HT-29 (cell line): ENCODE measurements at places on chromosomes 12 and 14.

DNA sequence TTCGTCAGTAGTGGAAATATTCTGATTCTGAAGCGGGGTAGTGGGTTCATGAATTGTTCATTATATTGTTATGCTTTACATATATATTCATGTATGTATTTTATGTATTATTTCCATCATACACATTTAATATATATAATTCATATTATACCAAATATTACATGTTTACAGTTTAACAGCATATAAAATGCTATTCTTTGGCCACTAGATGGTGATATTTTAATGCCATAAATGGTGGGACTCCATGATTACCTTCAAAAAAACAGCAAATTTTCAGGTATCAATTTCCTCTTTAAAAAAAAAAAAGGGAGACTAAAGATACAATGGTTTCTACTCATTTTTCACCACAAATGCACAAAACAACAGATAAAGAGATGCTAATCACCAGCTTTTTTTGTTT, 41.0 kb downstream of the BDKRB1 start:
- peak; percentile 21 for DNase-seq

DNA sequence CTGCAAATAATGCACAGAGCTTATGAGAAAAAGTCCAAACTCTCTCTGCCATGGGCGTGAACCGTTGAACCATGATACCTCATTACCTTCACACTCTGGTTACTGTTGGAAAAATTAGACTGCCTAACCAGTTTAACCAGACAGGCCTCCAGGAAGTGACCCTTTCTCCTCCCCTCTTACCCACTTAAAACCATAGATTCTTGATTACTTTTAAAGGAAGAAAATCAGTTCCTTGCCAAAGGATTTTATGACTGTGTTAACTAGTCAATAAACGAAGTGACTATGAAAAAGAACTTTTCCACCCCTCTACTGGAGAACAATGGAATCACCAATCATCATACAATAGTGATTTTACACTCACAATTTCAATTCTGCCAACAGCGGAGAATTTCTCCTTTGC, 254.0 kb upstream of the ATP2B1 start:
- DNase-seq = peak; percentile 90

- no peak for DNase-seq
These were observed 22.5 kb upstream of the TMEM106C start for GRCh38 chr12:47940773-47941474.

GRCh38 chr12:91289906-91290305, 107.3 kb upstream of the DCN start:
- no peak for DNase-seq

DNA sequence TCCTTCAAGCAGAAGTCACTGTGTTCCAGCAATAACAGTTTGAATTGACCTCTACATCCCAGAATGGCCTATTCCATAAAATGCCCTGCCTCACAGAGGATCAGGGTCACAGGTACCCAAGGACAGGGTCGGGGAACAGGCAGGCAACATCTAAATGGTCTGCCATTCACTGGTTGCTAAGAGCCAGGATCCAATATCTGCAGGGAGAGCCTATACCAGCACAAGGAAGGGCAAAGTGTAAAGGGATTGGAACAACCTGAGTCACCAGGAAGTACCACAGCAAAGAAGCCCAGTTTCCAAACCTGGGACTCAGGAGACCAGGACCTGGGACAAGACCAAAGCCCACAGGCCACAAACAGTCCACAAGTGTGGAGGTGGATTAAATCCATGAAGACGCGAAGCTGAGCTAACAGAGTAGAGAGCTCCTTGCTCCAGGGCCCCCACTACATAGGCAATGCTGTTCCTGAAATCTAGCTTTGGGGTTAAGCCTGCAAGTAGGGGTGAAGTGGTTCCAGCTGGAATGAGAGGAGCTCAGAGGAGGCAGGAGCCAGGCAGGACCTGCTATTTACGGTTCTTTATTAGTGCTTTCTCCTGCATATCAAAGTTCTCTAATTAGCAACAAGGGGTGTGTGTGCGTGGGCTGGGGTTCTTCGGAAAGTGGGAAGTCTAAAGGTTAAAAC, 274.3 kb downstream of the BCL11B start:
- DNase-seq = no peak

GRCh38 chr14:23464700-23465099, 4.8 kb upstream of the NGDN start:
- DNase-seq = no peak

DNA sequence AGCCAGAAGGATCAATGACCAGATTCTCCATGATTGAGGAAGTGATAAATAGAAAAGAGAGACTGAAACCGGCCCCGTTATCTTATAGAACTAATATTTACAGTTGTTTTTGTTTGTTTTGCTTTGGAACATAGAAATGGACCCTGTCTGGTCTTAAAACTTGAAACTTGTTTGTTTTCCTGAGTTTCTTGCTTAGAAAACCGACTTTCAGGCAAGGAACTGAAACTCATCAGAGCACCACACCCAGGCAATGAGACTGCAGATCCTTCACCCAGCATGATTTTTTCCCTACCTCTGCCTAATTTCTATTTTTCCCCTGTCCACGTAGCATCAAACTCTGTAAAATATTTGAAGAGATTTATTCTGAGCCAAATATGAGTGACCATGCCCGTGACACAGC, 10.6 kb upstream of the CLEC12A start:
- DNase-seq = no peak

DNA sequence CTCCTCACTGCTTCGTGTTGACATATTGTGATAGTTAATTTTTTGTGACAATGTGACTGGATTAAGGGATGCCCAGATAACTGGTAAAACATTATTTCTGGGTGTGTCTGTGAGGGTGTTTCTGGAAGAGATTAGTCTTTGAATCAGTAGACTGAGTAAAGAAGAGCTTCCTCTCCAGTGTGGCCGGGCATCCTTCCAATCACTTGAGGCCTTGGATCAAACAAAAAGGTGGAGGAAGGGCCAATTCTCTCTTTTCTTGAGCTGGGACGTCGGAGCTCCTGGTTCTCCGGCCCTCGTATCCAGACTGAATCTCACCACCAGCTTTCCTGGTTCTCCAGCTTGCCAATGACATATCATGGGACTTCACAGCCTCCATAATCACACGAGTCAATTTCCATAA, 240.4 kb downstream of the CHST11 start:
- no peak for DNase-seq

DNA sequence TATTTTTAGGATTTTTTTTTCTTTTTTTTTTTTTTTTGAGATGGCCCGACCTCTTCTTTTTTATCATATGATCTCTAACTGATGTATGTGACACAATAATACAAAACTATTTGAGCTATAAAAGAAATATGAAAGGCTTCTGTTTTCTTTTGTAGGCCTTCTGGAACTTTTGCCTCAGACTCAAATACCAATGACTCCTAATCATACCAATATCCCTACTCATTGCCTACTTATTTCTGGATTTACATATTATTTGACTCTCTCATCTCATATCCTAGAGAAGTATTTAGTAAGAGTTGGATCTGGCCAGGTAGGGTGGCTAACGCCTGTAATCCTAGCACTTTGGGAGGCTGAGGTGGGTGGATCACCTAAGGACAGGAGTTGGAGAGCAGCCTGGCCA, 12.7 kb upstream of the WDR89 start:
- DNase-seq = no peak

GRCh38 chr14:72941286-72941985, 15.2 kb downstream of the DCAF4 start:
- DNase-seq = no peak

GRCh38 chr12:92676710-92677109, 26.1 kb upstream of the PLEKHG7 start:
- DNase-seq = no peak

GRCh38 chr12:48828293-48828692, 10.0 kb downstream of the CACNB3 start:
- no peak for DNase-seq

GRCh38 chr14:72643317-72643801, 250.5 kb downstream of the DPF3 start:
- no peak for DNase-seq

DNA sequence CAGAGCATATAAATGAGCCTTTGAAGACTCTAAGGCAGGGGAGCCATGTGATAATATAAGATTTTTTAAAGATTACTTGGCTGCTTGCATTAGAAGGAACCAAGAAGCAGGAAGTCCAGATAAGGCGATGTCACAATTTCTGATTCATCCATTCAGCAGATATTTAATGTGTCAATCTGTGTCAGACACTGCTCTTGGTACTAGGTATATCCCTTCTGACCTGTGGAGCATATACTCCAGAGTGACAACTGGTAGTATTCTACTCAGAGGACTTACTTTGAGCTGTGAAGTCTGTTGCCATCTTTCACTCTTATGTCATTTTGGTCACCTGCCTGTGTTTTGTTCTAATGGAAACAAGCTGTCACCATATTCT, 10.7 kb downstream of the EID3 start:
- DNase-seq = no peak

- DNase-seq = no peak
These were observed 182.3 kb downstream of the PELI2 start for GRCh38 chr14:56300495-56300894.

DNA sequence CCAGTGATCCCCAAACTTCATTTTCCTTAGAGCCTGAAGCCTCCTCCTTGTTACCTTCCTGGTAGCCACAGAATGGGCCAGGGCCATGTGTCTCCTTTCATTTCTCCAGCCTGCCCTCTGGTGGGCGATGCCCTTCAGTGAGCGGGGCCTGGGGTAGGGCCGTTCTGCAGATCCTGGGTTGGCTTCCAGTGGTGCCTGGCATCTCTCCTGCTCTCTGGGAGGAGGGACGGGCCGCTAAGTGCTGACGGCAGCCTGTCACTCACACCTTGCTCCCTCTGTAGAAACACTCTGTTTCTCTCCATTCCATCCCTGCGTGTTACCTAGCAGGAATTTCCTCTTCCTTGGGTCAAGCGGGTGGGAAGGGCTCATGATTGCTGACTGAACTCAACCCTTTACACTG, 232.1 kb downstream of the CACNA1C start:
- peak; percentile 77 for DNase-seq

DNA sequence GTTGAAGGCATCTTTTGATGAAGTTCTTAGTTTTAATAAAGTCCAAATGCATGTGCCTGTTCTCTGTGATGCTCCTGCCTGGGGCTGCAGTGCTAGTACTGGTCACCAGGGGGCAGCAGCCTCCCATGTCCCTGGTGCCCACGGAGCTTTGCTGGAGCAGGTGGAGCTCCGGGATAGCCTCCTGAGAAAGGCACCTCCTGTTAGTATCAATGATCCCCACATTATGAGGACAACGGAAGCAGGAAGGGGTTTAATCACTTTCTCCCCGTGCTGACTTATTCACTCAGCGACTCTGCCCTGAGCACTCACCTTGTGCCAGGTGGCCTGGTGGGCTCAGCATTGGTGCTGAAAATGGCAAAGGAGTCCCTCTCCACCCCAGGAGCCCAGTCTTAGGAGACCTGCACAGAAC, 123.0 kb upstream of the PZP start:
- peak; percentile 71 for DNase-seq

DNA sequence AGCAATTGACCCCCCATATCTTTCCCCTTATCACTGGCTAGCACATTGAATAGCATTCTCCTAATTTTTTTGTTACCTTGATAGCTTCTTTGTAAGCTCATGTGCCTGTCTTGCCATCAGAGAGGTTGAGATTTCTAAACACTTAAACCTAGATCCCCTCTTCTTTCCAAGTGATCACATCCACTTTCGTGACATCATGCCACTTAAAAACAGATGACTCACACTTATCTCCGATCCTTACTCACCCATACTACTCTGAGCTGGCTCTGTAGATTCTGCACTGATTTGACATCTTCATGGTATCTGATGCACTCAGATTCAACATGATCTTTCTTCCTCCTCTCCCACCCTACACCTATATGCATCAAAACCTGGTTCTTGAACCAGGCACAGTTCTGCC, 10.5 kb downstream of the GPR137C start:
- no peak for DNase-seq

DNA sequence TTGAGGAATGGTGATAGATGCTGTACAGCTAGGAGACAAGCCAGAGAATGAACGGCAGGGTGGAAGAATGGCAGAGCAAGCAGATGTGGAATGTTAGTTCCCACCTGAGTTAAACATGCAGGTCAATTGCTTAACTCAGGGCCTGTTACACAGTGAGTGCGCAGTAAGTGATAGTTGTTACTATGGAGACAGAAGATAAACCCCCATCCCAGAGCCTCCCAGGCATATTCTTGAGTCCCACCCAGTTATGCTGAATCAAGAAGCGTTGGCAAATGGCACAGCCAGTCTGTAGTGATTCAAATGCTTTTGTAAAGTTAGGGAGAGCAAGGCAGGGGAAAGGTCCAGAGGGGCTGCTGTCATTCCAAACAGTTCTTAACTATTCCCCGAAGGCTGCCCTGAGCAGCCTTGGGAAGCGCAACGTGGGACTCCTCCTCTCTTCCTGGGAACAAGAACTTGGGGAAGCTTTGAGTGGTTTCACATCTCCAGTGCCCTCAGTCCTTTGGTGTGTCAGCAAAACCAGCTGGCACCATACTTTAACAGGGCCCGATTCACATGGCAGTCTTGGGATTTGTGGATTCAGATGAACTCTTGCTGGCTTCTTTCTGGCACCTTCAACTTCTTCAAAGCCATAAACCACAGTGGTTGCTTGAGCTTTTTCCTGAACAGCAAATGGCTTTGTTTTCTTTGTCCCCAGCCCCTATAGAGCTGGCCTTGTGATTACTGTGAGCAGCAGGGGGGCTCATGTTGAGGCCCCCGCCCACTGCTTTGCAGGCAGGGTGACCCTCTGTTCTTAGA, 66.4 kb downstream of the PPM1A start:
- no peak for DNase-seq

DNA sequence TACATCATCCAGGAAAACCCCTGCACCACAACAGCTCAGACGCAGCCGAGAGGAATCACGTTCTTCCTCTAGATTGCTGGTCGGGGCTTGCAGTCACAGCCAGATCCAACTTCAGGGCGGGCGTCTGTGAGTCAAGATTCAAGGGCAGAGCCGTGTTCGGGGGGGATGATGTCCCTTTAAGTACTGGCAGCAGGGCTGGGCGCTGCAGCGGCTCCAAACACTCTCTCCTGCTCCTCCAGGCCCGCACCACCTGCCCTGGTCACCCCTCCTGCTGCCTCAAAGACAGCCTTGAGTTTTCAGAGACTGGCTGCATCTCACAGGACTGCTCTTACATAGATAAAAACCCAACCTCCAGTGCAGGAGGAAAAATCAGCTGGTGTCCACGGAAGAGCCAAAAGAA, 68.3 kb downstream of the KDM2B start:
- DNase-seq = no peak

DNA sequence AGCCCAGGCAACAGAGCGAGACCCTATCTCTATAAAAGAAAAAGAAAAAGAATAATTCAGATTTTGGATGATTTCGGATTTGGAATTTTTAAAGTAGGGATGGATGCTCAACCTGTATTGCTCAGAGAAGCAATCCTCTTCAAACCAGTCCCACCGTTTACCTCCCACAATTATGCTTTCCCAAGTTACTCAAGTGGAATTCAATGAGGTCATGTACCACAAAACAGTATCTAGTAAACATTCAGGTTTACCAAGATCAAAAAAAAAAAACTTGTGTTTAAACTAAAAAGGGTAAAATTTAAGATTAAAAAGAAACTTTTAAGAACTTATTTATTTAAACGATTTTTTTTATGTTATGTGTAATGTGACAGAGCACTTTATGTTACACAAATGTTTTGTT, 2.5 kb downstream of the KDM5A start:
- DNase-seq = no peak

GRCh38 chr14:85934886-85935254, 404.9 kb downstream of the FLRT2 start:
- no peak for DNase-seq

- DNase-seq = no peak
These were observed 1415.2 kb downstream of the AACS start for GRCh38 chr12:126480451-126480850.

- DNase-seq = no peak
These were observed 108.6 kb upstream of the TTC7B start for GRCh38 chr14:90924621-90925340.

- no peak for DNase-seq
These were observed 5.7 kb downstream of the RASAL1 start for GRCh38 chr12:113129664-113130456.
